ENCODE measurements at places on chromosomes 3 and 15. TPM values are rescaled to one million over a fixed set of nuclear protein-coding genes. Genes with fewer than 3 reads are reported as not detected.
A peak's percentile ranks its signal among the peaks of the same experiment; 100 is the strongest.

GRCh38 chr3:24225385-24225950, 269.2 kb downstream of the THRB start:
- no peak for DNase-seq
- H3K27me3 ChIP-seq, result no peaks in the 10 kb centered on the region
- no peak overlapping the region for H3K27ac ChIP-seq
- no peaks in the 10 kb centered on the region for H3K36me3 ChIP-seq

GRCh38 chr3:139586420-139587017, 47.0 kb upstream of the RBP1 start:
- H3K27me3 ChIP-seq, result no peaks in the 10 kb centered on the region
- H3K27ac ChIP-seq, result no peak overlapping the region
- H3K4me1 ChIP-seq, result no peaks in the 10 kb centered on the region
- H3K36me3 ChIP-seq, result no peaks in the 10 kb centered on the region
- no peak overlapping the region for H3K4me3 ChIP-seq
- no peak for DNase-seq

GRCh38 chr15:81407718-81408117, 33.7 kb upstream of the TMC3 start:
- no peak overlapping the region for H3K4me3 ChIP-seq
- peaks cover 14% of the 10 kb centered on the region for H3K4me1 ChIP-seq
- peak; percentile 49 for DNase-seq
- no peaks in the 10 kb centered on the region for H3K27me3 ChIP-seq
- H3K27ac ChIP-seq, result no peak overlapping the region

DNA sequence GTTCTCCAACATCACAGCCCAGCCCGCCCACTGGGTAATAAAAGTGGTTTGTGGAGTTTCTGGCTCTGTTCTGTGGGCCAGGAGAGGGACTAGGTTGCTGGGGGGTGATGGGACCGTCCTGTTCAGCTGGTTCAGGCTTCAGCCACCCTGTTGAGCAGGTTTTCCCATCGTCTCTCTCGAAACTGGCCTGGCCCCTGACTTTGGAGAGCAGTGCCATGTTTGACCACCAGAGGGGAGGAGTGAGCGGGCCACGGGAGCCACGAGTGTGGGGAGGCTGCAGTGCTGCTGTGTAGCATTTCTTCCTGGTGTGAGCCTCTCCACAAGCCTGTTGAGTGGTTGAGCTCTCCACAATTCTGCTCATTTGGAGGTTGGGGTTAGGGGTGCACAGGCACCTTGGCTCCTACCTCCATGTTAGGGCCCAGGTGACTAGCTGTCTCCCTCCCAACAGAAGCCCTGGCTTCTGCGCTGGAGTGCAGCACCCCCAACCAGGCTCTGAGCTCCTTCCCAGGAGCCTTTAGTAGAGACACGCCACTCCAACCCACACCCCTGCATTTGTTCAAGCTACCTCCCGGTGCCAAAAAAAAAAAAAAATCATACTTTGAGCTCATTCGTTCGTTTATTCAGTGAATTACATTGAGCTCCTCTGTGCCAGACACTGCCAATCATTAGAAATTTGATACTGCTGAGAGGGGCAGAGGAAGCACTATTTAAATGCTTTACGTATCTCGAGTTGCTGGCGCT, 13.9 kb downstream of the SPINT1 start:
- H3K27ac ChIP-seq, result no peak overlapping the region
- H3K4me3 ChIP-seq, result no peak overlapping the region
- H3K36me3 ChIP-seq, result no peaks in the 10 kb centered on the region
- H3K27me3 ChIP-seq, result no peaks in the 10 kb centered on the region
- H3K4me1 ChIP-seq, result no peaks in the 10 kb centered on the region

GRCh38 chr3:32553459-32553858, 17.2 kb downstream of the DYNC1LI1 start:
- no peaks in the 10 kb centered on the region for H3K36me3 ChIP-seq
- DNase-seq, result no peak
- no peaks in the 10 kb centered on the region for H3K4me1 ChIP-seq

GRCh38 chr15:63387748-63388493, 6.3 kb upstream of the CA12 start:
- DNase-seq, result no peak
- no peaks in the 10 kb centered on the region for H3K4me1 ChIP-seq

Gene GALNT15
- total RNA-seq, result 6.6 TPM

Gene PRKCI
- 100 TPM for total RNA-seq

Gene RASGRP1
- total RNA-seq, result 9.2 TPM

Gene FYTTD1
- total RNA-seq, result 83.6 TPM
